CD4-positive, alpha-beta T cell (primary cell): ENCODE measurements at places on chromosomes 12 and 14. TPM values are rescaled to one million over a fixed set of nuclear protein-coding genes. Genes with fewer than 3 reads are reported as not detected.

DNA sequence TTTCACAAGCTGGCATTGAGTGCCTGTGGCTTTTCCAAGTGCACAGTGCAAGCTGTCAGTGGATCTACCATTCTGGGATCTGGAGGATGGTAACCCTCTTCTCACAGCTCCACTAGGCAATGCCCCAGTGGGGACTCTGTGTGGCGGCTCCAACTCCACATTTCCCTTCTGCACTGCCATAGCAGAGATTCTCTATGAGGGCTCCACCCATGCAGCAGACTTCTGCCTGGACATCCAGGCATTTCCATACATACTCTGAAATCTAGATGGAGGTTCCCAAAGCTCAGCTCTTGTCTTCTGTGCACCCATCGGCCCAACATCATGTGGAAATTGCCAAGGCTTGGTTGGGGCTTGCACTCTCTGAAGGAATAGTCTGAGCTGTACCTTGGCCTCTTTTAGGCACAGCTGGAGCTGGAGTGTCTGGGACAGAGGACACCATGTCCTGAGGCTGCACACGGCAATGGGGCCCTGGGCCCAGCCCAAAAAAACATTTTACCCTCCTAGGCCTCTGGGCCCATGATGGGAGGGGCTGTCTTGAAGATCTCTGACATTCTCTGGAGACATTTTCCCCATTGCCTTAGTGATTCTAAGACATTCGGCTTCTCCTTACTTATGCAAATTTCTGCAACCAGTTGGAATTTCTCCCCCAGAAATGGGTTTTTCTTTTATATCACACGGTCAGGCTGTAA, 313.3 kb upstream of the SFSWAP start:
- no peak for DNase-seq

GRCh38 chr12:25744313-25744712, 191.2 kb upstream of the LMNTD1 start:
- DNase-seq = no peak

- DNase-seq = no peak
Measured at GRCh38 chr14:74952697-74953484, 2.5 kb downstream of the PGF start.

DNA sequence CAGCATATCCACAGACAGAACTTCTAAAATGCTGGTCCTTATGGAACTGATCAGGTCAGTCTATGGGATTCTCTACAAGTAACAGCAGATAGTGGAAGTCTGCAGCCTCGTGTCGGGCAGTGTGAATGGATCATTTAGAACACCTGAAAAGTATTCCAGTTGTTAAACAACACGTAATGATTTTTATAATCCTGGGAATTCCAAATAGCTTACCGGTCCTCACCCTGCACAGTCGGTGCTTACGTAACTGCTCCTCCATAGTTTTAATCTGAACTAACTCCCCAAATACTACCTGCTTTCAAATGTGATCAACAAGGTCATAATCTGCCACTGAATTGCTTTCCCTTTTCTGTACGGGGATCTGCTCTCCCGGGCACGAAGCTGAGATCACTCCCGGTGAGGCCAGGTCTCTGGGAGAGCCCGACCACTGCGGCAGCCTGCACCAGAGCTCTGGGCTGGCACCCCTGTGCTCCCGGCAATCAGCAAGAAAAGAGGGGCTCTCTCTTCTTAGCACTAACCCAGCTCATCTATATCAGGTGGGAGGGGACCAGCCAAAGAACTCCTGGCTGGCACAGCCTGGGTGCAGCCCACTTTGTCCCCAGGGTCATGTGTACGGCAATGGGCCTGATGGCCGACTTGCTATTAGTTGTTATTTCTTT, 157.0 kb downstream of the FOXN3 start:
- no peak for DNase-seq

VAMP1 gene
- 87.7 TPM for total RNA-seq

DNA sequence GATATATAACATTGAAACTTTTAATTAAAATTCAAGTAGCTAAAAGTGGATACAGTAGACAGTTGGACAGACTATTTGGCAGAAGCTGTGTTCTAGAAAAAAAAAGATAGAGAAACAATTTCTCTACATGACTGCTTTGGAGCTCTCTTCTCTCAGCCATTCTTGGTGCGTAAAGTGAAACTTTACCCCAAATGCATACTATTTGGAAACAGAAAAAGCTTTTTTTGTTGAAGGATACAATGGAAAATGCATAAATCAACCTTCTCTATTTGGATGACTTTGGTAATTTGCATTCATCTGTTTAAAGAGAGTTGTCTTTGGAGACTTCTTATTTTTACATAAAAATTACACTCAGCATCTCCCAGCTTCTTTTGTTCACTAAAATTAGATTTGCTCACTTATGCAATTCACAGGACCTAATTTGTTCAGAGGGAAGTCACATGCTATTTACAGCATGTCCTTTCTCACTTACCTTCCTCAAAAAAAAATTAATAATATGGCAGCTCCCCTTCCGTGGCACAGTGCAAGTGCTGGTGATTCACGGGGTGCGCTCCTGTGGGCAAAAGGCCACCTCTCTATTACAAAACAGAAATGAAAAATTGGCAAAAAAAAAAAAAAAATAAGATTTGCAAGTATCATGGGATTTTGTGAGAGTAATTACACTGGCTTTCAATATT, 498.9 kb downstream of the RERGL start:
- DNase-seq = no peak

DNA sequence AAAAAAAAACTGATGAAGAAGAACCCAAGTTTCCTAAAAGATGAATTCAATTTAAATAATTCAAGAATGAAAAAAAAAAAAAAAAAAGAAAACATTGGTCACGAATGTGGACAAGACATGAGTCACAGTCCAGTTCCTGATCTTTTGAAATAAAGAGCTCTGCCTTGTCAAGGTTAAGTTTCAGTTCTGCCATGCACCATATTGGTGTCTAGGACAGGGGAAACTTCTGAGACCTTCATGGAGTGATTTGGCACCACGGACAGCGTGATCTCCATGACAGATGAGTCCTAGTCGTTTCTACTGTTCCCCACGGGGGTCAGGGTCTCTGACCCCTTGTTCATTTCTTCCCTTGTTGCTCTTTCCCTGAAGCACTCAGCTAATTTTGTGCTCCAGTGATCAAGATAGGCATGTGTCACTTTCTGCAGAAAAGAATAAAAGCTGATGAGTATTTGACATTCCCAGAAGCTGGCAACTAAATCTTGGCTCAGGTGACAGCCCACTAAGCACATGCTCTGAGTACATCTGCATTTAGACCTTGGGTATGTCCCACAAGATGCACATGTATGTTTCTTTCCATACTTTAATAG, 1159.7 kb downstream of the BCL11B start:
- no peak for DNase-seq

- DNase-seq = no peak
Measured at GRCh38 chr12:51694146-51694545, 103.1 kb downstream of the SCN8A start.

TEX22 gene
- total RNA-seq = 2.8 TPM

HOXC12 gene
- not detected for total RNA-seq

RAB2B gene
- 23.9 TPM for total RNA-seq

DNA sequence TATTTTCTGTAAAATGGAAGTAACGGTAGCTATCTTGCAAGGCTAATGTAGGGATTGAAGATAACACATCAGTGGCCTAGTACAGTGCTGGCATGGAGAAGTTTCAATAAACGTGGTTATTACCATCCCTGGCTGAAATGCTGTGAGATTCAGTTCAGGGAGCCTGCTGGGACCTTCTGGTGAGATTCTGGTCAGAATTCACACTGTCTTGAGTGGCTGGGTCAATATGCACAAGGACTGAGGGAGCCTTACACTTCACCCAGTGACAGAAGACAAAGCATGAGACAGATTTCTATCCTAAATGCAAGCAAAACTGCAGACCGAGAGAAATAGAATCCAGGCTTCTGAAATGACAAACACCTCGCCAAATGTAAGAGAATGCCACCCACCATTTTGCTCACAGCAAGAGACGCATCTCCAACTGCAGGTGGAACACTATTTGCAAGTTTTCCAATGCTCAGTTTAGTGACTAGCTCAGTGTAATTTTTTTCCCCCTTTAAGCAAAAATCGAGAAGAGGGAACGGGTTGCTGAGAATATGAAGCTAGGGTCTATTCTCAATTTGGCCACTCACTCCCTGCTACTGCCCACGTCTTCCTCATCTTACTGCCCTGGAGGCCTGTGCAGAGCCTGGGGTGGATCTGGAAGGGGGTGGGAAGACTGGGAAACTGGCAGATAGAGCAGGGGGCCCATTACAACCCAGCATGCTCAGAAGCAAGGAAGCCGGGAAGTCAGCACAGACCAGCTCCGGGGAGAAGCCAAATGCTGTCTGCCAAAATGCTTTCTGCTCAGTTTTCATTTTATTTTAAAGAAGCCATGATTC, 201.3 kb downstream of the TTC7B start:
- no peak for DNase-seq

GRCh38 chr14:74425525-74426201, 347 bp downstream of the SYNDIG1L start:
- peak; percentile 42 for DNase-seq

DNA sequence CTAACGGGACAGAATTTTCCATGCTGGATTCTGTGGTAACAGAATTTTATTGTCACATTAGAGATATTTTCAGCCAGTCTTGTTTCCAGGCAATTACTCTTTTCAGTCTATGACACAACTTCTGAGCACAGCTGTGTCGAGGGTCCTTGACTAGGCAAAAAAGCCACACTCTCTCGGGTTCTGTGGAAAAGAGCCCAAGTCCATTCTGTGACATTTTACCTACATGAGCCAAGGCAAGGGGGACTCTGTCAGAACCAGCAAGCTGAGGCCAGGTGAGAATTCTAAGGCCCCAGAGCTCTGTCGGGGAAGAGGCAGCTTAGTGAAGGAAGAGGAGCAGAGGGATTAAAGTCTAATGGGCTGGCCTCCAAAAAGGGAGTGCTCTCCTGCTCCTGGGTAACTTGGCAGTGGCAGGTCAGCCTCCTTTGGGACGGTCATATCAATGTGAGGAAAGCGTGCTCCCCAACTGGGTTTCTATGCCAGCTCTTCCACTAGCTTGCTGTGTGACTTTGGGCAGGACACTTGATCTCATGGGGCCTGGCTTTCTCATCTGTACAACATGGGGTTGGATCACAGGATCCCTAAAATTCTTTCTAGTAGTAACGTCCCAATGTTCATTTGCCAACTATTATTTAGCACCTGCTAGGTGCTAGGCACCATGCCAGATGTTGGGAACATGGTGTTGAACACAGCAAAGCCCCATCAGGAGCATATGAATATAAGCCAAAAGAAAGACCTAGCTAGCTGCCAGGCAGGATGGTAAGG, 16.0 kb upstream of the RIC8B start:
- no peak for DNase-seq

YY1 gene
- 68.9 TPM for total RNA-seq

DICER1 gene
- 53.7 TPM for total RNA-seq

TGM1 gene
- 3.5 TPM for total RNA-seq

GRCh38 chr12:89975574-89975973, 266.9 kb upstream of the ATP2B1 start:
- DNase-seq = no peak

- DNase-seq = no peak
Measured at GRCh38 chr12:14913381-14913781, 25.0 kb downstream of the ERP27 start.

ERP27 gene
- 16.2 TPM for total RNA-seq

GRCh38 chr14:29097476-29097875, 330.9 kb downstream of the FOXG1 start:
- no peak for DNase-seq

GRCh38 chr12:105113094-105113493, 5.6 kb downstream of the WASHC4 start:
- no peak for DNase-seq

NGB gene
- total RNA-seq = not detected

KRT73 gene
- 67.2 TPM for total RNA-seq

TBC1D30 gene
- 0.49 TPM for total RNA-seq

- no peak for DNase-seq
Measured at GRCh38 chr12:80299219-80299618, 144.8 kb upstream of the PTPRQ start.

DNA sequence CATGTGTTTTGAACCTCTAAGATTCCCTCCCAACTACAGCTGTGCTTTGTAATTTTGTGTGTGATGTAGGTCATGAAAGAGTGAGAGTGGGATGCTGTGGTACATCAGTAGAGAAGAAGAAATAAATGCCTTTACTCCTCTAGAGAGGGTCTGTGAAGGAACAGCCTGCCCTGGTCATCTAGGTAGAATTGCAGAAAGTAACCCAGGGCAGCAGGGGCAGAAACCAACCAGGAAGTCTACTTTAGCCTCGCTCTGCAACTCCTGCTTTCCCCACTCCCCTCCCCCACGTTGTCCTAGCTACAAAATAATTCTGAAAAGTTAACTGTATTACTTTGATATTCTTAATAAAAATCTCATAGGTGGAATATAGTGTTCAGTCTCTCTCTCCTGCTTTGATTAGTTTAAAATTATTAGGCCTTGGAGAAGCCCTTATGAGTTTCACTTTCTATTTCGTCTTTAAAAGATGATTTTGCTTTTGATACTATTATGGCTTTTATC, 7.5 kb downstream of the TBK1 start:
- peak; percentile 54 for DNase-seq

DNA sequence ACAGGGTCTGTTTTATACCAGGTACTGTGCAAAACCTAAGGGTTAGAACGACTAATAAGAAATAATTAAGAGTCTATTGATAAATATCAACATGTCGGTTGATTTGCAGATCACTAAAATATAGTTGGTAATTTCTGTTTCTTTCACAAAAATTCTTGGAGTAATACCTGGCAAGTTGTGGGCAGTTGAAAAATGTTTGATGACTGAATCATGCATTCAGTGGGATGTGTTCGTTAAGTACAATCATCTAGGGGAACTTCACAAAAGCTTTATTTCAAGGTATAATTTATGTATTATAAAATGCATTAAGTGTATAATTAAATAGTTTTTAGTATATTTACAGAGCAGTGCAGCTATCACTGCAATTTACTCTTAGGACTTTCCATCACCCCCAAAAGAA, 120.0 kb downstream of the KCNA5 start:
- no peak for DNase-seq

OASL gene
- total RNA-seq = 34.7 TPM

- no peak for DNase-seq
Measured at GRCh38 chr12:89135976-89136634, 216.2 kb downstream of the DUSP6 start.

CIROP gene
- total RNA-seq = not detected

RAD51AP1 gene
- total RNA-seq = 0.45 TPM

GRCh38 chr14:98198385-98198784, 1073.6 kb downstream of the BCL11B start:
- DNase-seq = peak; percentile 66

DNA sequence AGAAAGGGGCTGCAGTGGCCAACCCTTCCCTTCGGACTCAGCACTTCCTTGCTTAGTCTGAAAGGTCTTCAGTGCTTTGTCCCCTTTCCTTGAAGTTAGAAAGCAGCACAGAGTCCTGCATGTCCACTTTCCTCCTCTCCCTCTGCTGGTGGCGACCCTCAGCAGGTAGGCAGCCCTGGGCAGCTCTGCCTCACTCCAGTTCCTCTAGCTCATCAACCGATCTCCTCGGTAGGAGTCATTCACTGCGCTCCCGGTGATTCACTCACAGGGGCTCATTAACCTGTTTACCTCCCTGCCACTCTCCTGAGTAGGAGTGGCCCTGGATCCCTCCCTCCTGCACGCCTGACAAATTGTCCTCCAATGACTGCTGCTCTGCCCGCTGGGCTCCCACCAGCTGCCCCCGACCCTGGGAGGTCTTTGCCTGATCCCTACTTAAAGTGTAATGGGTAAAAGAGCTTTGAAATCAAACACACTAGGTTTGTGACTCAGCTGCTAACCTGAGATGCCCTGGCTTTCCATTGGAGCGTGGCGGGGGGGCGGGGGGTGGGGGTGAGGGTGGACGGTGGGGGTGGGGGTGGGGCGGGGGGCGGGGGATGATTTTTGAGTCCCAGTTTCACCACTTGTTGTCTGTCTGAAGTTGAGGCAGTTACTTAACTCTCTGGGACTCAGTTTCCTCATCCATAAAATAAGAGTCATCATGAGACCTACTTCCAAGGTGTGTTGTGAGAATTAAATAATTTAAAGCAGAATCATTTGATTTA, 4.2 kb downstream of the SCNN1A start:
- no peak for DNase-seq
